ENCODE measurements at places on chromosomes 2 and 18. TPM values are rescaled to one million over a fixed set of nuclear protein-coding genes. Genes with fewer than 3 reads are reported as not detected.
A peak's percentile ranks its signal among the peaks of the same experiment; 100 is the strongest.

- no peak for DNase-seq
- peaks cover 8% of the 10 kb centered on the region for H3K27me3 ChIP-seq
- no peaks in the 10 kb centered on the region for H3K4me1 ChIP-seq
- H3K27ac ChIP-seq: no peak overlapping the region
- no peak overlapping the region for H3K4me3 ChIP-seq
These were observed 60.7 kb upstream of the ARHGAP15 start for GRCh38 chr2:143068509-143068908.

Gene NFATC1
- 102 TPM for total RNA-seq

DNA sequence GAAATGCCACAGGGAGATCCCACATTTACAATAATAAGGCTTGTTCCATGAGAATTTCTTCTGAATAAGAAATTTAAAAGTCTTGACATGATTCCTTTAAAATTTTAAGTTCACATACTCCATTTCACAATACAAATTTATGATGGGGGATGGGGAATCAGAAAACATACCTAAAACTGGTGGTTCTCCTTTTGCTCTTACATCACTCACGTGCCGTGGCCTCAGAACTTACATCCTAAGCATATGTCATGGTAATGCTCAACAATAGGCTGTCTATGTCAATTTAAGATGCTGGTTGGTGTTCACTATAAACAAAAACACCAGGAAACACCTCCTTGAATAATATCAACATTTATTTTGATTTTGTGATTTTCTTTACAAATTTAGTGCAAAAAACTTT, 12.8 kb downstream of the UPP2 start:
- peaks cover 2% of the 10 kb centered on the region for H3K27me3 ChIP-seq
- H3K36me3 ChIP-seq: no peaks in the 10 kb centered on the region
- H3K4me3 ChIP-seq: no peak overlapping the region
- DNase-seq: no peak
- H3K4me1 ChIP-seq: no peaks in the 10 kb centered on the region

Gene CFC1
- not detected for total RNA-seq

DNA sequence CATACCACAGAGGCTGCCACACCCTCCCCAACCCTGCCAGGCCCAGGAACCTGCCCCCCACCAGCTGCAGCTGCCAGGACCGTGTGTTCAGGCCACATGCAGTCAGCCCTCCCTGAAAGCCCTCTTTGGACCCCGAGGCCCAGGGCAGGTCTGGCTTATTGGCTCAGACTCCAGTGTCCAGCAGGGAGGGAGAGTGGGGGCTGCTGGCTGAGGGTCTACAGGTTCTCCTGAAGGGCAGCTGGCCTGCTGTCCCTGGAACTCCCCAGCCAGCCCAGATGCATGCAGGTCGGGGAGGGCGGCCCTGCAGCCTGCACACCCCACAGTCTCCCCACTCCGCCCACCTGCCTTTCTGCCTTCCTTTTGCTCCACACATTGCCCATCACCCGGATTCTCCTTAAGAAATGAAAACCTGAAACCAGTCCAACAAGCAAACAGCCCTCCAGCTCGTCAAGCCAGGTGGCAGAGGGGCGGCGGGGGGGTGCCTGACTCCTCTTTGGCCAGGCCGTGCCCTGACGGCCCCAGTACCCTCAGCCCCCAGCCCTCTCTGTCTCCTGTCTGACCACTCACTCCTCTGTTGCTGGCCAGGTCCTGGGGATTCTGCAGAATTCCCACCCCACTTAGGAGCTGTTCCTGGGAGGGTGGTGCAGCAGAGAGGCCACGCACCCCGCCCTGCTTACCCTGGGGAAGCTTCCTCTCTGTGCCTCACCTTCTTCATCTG, 18.0 kb downstream of the GPR35 start:
- H3K36me3 ChIP-seq: no peaks in the 10 kb centered on the region
- H3K27ac ChIP-seq: no peak overlapping the region
- DNase-seq: no peak
- peaks cover 10% of the 10 kb centered on the region for H3K4me1 ChIP-seq
- H3K4me3 ChIP-seq: no peak overlapping the region

DNA sequence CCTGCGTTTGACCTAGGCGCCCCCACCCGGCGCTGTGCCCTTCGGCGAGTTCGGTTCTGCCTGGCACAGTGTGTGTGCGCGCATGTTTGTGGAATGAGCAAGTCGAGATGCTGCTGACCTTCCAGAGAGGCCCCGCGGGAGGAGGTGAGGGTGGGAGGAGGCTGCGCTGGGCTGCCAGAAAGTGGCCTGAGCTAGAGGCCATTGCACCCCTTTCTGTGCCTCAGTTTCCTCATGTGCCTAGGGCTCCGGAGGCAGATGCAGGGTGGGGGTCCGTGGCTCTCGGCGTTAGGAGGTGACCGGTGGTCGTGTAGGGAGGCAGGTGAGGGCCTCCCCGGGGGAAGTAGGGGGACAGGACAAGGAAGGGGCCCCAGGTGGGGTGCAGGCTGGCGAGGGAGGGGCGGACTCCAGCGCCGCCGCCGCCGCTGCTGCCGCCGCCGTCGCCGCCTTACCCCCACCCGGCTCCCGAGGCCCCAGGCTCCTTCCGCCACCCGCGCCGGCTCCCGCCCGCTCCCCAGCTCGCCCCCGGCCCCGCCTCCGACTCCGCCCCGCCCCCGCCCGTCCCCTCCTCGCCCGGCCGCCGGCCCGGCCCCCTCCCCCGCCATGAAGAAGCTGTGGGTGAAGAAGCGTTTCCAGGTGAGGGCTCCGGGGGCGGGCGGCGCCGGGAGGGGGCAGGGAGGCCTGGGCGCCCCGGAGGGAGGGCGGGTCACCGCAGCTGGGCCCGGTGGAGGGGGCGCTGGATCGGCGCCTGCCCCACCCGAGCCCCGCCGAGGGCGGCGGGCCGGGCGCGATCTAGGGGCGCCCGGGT, 7.0 kb downstream of the SPEG start:
- DNase-seq: peak; percentile 6
- H3K36me3 ChIP-seq: no peaks in the 10 kb centered on the region

GRCh38 chr2:84697895-84698294, 181.6 kb downstream of the DNAH6 start:
- H3K4me1 ChIP-seq: peaks cover 11% of the 10 kb centered on the region
- peaks cover 2% of the 10 kb centered on the region for H3K36me3 ChIP-seq
- peaks cover 2% of the 10 kb centered on the region for H3K27me3 ChIP-seq
- H3K27ac ChIP-seq: no peak overlapping the region
- no peak overlapping the region for H3K4me3 ChIP-seq

DNA sequence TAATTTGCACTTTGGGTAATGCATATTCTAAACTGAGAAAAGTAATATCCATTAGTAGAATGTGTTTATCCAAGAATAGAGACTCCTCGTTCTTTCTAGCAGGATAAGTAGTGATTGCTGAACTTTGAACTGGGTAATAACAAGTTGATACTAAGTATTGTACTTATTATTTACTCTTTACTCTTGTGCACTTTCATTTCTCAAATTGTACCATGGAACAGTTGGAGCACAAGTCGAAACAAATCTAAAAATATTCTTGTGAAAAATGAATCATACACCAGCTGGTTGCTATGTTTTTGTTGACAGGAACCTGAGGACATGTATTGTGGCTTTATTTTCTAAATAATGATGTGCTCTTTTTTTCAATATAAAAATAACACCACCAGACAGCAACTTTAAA, 111.9 kb downstream of the RGPD3 start:
- H3K4me1 ChIP-seq: no peaks in the 10 kb centered on the region
- DNase-seq: no peak
- H3K27ac ChIP-seq: no peak overlapping the region
- no peak overlapping the region for H3K4me3 ChIP-seq

- H3K4me1 ChIP-seq: no peaks in the 10 kb centered on the region
- no peaks in the 10 kb centered on the region for H3K36me3 ChIP-seq
- H3K4me3 ChIP-seq: no peak overlapping the region
- H3K27ac ChIP-seq: no peak overlapping the region
- peaks cover 2% of the 10 kb centered on the region for H3K27me3 ChIP-seq
These were observed 253.5 kb downstream of the DYSF start for GRCh38 chr2:71706836-71707235.

DNA sequence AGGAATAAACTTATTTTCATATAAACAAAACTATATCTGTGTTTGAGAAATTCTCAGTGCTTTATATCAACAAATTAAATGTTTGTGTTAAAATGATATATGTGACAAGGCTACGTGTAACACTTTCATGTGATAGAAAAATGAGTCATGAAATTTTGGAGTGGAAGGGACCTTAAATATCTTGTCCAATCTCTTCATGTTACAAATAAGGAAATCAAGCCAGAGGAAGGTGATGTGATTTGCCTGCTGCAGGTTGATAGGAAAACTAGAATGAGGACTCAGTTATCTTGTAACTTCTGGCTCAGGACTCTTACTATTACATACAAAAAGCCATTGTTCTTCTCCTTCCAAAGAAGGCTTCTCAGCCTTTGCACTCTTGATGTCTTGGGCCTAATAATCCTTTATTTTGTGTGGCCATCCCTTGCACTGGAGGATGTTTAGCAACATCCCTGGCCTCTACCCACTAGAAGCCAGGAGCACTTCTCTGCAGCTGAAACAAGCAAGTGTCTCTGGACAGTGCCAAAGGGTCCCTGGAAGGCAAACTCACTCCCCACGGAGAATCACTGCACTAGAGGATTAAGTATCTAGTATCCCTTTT, 43.0 kb upstream of the NARS1 start:
- H3K27ac ChIP-seq: no peak overlapping the region
- peaks cover 11% of the 10 kb centered on the region for H3K4me1 ChIP-seq
- no peaks in the 10 kb centered on the region for H3K27me3 ChIP-seq

DNA sequence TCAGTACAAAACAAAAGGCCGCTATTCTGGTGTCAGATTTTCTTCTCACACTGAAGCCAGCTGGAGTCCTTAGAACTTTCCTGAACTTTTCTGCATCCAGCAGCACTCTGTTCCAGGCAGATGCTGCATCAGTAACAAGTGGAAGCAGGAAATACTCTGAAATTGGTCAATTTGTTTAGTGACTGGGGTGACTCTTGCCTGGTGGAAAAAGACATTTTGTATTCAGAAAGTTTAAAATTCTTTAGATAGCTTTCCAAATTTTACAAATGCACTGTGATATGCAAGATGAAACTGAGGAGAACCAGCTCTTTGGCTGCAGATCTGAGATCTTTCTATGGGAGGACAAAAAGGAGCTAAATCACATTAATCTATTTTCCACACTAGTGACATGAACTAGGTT, 385.7 kb downstream of the NRXN1 start:
- DNase-seq: no peak
- H3K27me3 ChIP-seq: no peaks in the 10 kb centered on the region
- H3K4me1 ChIP-seq: no peaks in the 10 kb centered on the region
- no peak overlapping the region for H3K4me3 ChIP-seq
- H3K27ac ChIP-seq: no peak overlapping the region
- no peaks in the 10 kb centered on the region for H3K36me3 ChIP-seq

GRCh38 chr2:109193807-109194619, 65.0 kb downstream of the SH3RF3 start:
- peaks cover 32% of the 10 kb centered on the region for H3K27me3 ChIP-seq
- no peak for DNase-seq
- H3K4me3 ChIP-seq: no peak overlapping the region

Gene GPR39
- not detected for total RNA-seq

Gene LGALSL
- total RNA-seq: 2.5 TPM

Gene GPR75
- 3.7 TPM for total RNA-seq

- DNase-seq: no peak
- H3K27me3 ChIP-seq: no peaks in the 10 kb centered on the region
- no peaks in the 10 kb centered on the region for H3K36me3 ChIP-seq
- no peak overlapping the region for H3K4me3 ChIP-seq
- H3K4me1 ChIP-seq: no peaks in the 10 kb centered on the region
- H3K27ac ChIP-seq: no peak overlapping the region
These were observed 484.3 kb upstream of the LRATD1 start for GRCh38 chr2:14148216-14148615.

GRCh38 chr2:148926291-148926961, 51.4 kb downstream of the KIF5C start:
- H3K36me3 ChIP-seq: peaks cover 27% of the 10 kb centered on the region
- DNase-seq: peak; percentile 52
- peaks cover 26% of the 10 kb centered on the region for H3K4me1 ChIP-seq
- peak overlapping the region; percentile 86 for H3K27ac ChIP-seq

GRCh38 chr2:79596403-79596802, 83.6 kb downstream of the CTNNA2 start:
- no peak overlapping the region for H3K4me3 ChIP-seq
- H3K27ac ChIP-seq: no peak overlapping the region
- no peaks in the 10 kb centered on the region for H3K4me1 ChIP-seq
- H3K27me3 ChIP-seq: no peaks in the 10 kb centered on the region
- DNase-seq: no peak

Gene GPR45
- total RNA-seq: not detected

DNA sequence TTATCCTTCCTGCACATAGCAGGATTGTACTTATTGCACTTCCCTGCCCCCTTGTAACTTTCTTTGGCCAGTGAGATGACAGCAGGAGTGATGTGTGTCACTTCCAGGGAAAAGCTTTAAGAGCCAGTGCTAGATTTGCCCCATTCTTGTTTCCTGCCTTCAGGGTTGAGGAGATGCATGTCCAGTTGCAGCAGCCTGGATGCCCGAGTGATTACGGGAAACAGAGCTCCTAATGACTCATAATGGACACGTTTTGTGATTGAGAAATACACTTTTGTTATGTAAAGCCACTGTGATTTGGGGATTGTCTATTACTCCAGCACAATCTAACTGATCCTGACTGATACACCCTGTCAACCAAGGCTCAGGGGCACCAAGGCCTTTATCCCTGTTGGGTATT, 5.0 kb upstream of the TET3 start:
- peak overlapping the region; percentile 65 for H3K27ac ChIP-seq
- H3K4me1 ChIP-seq: peaks cover 67% of the 10 kb centered on the region
- DNase-seq: no peak
- peaks cover 22% of the 10 kb centered on the region for H3K27me3 ChIP-seq
- H3K36me3 ChIP-seq: peaks cover 1% of the 10 kb centered on the region
- peak overlapping the region; percentile 56 for H3K4me3 ChIP-seq

DNA sequence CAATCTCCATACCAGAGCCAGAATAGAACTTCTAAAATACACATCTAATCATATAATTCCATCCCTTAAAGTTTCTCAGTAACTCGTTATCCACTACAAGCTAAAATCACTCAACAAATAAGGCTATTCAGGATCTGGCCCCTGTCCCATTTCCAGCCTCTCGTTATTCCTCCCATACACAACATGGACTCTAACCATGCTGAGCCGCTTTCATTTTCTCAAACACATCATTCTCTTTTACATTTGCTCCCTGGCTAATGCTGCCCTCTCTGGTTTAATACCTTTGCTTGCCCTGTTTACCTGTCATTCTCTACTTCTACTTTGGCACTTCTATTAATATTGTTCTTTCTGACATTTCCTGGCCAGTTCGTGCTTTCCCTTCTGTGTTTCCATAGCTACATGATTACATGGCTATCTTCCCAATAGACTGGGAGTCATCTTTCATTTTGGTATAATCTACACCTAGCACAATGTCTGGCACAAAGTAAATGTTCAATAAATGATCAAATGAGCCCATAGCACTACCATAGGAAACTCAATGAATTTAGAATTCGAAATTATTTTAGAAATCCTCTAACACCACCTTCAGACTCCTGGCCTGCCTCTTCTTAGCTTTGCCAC, 163.6 kb upstream of the VRK2 start:
- no peaks in the 10 kb centered on the region for H3K4me1 ChIP-seq
- H3K4me3 ChIP-seq: no peak overlapping the region

Gene RFTN2
- not detected for total RNA-seq

GRCh38 chr18:69067048-69067447, 269.2 kb downstream of the CCDC102B start:
- no peak overlapping the region for H3K27ac ChIP-seq
- no peaks in the 10 kb centered on the region for H3K27me3 ChIP-seq
- no peaks in the 10 kb centered on the region for H3K4me1 ChIP-seq
- DNase-seq: no peak

- H3K27ac ChIP-seq: no peak overlapping the region
- H3K4me1 ChIP-seq: no peaks in the 10 kb centered on the region
- no peaks in the 10 kb centered on the region for H3K36me3 ChIP-seq
- DNase-seq: no peak
These were observed 15.3 kb upstream of the IL36G start for GRCh38 chr2:112962308-112963175.

Gene RAX
- not detected for total RNA-seq

Gene CCDC141
- 0.78 TPM for total RNA-seq

Data from activated T-helper 1 cell treated with anti-CD3 and anti-CD28 coated beads, Interleukin-12 subunit alpha, Interleukin-12 subunit beta, Interleukin-2, Interleukin-4 antibody, amounts not matched to agents 30 ng/mL and 10 ng/mL and 1 ng/mL, durations not matched to agents 14 hours and 24 hours and 36 hours (primary cell).